ENCODE measurements at places on chromosomes 12 and 14.

GRCh38 chr12:76864791-76865400 lies 13.9 kb downstream of the CSRP2 start:
- DNase-seq, result no peak

- DNase-seq, result no peak
Observed at GRCh38 chr12:92530706-92531105, 172.1 kb upstream of the PLEKHG7 start.

GRCh38 chr12:34605510-34605887 lies 583.2 kb downstream of the ALG10 start:
- no peak for DNase-seq

DNA sequence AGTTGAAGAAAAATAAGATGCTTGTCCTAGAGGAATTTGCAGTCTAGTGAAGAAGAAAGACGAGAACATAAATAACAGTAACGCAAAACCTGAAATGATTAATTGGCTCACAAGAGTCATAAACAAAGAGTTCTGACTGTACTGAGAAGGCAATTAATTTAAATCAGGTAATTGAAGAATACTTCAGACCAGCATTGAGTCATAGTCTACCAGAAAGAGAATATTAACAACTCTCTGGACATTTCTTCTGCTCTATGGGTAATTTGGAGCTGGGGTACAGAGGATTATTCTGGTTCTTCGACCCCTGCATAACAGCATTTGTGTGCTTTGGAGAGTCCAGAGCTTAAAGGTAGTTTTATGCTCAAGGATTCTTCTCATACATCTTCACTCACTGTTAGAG lies 390.3 kb upstream of the DCN start:
- no peak for DNase-seq

GRCh38 chr12:121110211-121110940 lies 22.3 kb upstream of the P2RX7 start:
- DNase-seq, result peak; percentile 91

DNA sequence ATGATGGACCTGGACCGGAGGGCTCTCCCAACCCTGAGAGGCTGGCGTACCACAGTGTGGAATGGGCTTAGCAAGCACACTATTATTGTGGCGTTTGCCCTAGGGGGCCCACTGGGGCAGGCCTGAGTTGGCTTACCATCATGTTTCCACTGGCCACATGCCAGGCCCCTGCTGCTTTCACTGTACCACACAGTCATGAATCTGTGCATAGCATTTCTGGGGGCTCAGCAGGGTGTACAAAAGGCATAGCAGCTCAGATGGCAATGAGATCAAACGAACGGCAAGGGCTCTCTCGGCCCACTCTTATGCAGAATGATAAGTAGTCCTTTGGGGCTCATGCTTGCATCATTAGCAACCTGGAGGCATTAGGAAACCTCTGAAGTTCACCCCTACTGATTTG lies 137.0 kb upstream of the HIF1A start:
- no peak for DNase-seq

DNA sequence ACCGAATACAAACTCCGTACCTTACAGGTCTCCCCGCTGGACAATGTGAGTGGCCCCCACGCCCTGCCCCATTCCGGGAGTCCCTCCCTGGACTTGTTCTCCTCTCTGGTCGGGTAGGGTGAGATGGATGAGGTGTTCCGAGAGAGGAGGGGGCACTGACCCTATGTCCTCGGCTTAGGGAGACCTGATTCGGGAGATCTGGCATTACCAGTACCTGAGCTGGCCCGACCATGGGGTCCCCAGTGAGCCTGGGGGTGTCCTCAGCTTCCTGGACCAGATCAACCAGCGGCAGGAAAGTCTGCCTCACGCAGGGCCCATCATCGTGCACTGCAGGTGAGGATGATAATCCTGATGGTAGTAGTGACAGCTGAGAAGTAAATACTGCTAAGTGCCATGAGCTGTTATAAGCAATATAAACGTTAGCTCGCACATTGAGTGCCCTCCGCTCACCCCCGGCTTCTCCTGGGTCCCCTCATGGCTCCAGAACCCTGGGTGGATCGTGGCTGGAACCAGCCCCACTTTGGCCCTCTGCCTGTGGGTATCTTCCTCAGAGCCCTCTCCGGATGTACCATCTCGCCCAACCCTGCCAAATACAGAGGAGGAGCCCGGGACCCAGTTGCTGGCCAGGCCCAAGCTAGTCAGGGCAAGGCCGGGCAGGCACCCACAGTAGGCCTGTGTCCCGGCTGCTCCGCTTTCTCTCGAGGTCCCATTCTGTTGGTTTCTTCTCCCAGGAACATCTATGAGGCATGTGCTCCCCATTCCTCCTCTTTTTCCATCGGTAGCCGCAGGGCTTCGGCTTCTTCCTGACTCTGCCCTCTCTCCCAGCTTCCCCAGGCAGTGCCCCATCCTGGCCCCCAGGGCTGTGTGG lies 6.8 kb downstream of the PTPN6 start:
- DNase-seq, result no peak

DNA sequence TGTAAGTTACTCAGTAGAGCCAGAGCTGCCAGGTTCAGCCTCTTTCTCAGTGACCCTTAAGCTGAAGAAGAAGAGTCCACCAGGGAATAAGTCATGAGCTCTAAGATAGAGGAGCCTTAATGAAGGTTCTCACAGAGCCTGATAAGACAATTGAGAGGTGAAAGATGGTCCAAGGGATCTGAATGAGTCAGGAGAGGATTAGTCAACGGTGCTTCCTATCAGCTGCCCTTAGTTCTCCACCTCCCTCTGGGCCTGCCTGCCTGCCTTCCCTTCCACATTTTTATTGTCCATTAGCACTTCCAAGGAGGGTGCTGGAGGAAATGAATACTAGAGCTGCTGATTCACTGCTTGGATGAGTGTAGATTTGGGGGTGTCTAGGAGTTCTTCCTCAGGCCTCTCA lies 161.7 kb upstream of the RMST start:
- no peak for DNase-seq

GRCh38 chr12:116916122-116916521 lies 5.4 kb downstream of the FBXW8 start:
- DNase-seq, result peak; percentile 32

GRCh38 chr14:88247228-88247627 lies 75.8 kb downstream of the KCNK10 start:
- DNase-seq, result no peak

DNA sequence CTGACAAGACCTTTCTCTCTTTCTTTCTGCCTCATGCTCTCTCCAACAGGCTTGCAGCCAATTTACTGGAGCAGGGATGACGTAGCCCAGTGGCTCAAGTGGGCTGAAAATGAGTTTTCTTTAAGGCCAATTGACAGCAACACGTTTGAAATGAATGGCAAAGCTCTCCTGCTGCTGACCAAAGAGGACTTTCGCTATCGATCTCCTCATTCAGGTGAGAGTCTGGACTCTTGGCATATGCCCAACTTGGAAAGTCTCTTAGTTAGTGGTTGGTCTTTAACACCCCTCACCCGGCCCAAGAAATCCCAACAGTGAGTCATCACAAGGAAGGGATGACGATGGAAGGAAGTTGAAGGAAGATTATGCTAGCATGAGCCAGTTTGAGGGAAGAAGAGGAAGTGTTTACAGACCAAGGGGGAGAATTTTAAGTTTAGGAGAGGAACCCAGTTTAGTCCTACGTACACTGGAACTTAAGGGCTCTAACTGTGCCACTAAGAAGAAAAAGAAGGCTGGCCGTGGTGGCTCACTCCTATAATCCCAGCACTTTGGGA lies 189.7 kb downstream of the ETV6 start:
- peak; percentile 47 for DNase-seq

DNA sequence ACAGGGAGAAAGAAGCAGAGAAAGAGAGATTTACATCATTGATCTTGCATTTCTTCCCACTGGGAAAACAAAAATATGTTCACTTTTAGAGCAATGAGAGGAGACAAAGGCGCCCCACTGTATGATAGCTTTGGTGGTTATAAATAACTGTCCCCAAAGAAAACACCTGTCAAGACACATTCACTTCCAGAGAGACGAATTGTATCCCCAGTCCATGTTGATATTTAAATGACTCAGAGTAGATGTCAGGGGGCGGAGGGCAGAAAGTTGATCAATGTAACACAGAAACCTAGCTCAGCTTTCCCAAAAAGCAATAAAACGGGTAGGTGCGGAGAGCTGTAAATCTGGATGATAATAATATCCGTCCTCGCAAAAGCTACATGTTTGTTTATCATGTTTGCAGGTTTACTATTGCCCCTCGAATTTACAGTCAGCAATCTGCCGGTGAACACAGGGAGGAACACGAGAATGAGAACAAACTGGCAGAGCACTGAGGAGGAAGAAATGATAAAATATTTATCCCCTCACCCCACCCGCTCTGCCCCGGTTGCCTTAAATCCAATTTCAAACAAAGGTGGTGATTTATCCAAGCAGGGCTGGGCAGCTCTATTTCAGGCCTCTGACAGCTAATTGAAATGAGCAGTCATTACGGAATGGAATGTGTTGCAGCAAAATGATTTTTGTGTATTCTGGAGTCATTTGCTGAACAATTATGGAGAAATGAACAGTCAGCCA lies 84.4 kb downstream of the CMKLR1 start:
- no peak for DNase-seq

DNA sequence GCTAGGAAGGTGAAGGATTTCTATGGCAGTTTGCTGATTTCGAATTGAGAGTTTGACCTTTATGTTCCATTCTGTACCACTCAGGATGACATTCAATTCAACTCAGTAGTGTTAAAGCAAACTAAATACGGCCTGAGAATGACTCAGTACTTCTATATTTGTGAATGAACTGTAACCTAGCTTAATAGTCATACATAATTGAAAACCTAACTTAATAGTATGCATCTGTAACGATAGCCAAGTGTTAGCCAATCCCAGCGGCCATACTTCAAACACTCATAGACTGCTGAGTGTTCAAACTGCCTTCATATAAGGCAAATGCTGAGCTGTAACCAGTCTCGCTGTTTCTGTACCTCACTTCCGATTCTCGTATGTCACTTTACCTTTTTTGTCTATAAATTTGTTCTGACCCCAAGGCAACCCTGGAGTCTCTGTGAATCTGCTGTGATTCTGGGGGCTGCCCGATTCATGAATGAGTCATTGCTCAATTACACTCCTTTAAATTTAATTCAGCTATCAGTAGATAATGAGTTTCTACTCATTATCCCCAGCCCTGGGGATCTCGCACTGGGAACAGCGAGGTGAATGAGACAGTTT lies 98.5 kb upstream of the SLC24A4 start:
- peak; percentile 13 for DNase-seq

- DNase-seq, result no peak
Observed at GRCh38 chr12:28958553-28959195, 190.4 kb upstream of the FAR2 start.

DNA sequence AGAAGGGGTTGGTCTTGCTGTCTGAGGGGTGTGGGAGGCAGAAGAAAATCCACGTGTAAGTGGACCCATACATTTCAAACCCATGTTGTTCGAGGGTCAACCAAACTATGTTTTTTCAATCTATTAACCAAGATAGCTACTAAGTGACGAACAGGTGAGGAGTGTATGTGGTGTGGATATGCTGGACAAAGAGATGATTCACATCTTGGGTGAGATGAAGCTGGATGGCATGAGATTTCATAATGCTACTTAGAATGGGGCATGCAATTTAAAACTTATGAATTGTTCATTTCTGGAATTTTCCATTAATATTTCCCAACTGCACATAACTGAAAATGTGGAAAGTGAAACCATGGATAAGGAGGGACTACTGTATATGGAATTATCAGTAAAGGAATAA lies 17.9 kb upstream of the KTN1 start:
- DNase-seq, result no peak

- peak; percentile 90 for DNase-seq
Observed at GRCh38 chr12:124512667-124513296, 54.6 kb downstream of the NCOR2 start.

GRCh38 chr14:33451211-33451610 lies 499.7 kb downstream of the EGLN3 start:
- no peak for DNase-seq

DNA sequence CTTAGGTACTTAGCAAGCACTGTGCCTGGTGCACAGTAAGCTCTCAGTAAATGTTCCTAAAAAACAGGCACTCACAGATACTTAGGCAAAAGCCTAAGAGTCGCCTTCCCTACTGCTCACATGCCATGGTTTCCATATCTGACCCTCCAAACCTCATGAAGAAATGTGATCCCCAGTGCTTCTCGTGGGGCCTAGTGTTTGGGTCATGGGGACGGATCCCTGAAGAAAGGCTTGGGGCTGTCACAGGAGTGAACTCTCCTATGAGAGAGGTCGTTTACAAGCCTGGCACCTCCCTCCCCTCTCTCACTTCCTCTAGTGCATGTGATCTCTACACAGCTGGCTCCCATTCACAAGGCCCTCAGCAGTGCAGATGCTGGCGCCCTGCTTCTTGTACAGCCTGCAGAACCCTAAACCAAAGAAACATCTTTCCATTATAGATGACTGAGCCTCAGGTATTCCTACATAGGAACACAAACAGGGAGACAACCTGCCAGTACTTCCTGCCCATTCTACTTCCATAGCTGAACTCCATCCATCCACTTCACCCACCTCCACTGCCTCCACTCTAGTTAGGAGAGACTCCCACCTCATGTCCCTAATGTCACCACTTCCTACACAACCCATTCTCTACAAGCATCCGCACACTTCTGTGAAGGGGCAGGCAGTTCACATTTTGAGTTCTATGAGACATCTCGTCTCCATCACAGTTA lies 2.9 kb downstream of the SLC15A4 start:
- DNase-seq, result peak; percentile 53

DNA sequence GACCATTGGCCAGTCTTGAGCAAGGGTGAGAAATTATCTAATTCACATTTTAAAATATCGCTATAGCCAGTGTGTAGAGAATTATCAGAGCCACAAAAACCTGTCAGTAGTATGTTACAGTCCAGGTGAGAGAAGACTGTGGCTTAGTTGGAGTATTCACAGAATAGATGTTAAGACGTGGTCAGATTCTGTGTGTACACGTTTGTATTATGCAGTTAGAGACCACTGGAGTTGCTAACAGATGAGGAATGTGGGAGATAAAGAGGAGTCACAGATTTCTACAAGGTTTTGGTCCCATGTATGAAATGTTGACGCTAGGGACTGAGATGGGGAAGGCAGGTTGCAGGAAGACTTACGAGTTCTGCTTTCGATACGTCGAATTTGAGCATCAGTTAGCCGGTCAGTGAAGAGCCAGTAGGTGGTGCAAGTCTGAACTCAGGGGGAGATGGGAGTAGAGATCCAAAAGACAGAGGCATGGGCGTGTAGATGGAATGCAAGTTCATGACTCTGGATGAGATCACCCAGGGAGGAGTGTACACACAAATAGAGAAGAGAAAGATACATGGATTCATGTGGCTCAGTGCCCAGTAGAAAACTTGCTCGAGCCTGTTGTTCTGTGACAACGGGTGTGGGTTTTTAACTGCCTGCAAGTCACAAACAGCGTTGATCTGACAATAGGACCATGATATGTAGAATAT lies 114.8 kb upstream of the FLRT2 start:
- DNase-seq, result no peak

- no peak for DNase-seq
Observed at GRCh38 chr12:63294327-63294632, 143.3 kb upstream of the AVPR1A start.

- DNase-seq, result no peak
Observed at GRCh38 chr14:101828046-101828445, 66.5 kb downstream of the PPP2R5C start.

- peak; percentile 2 for DNase-seq
Observed at GRCh38 chr12:75047885-75048525, 161.6 kb downstream of the KCNC2 start.

GRCh38 chr12:8784290-8784888 lies 38.0 kb upstream of the A2ML1 start:
- no peak for DNase-seq

All from NB4 (cell line).